ENCODE measurements at places on chromosomes 3 and 15. TPM values are rescaled to one million over a fixed set of nuclear protein-coding genes. Genes with fewer than 3 reads are reported as not detected.

RTP3 gene
- not detected for total RNA-seq

PAK6 gene
- 20.3 TPM for total RNA-seq

C3orf22 gene
- total RNA-seq = not detected

ANKRD34C gene
- total RNA-seq = not detected

CTXND1 gene
- total RNA-seq = not detected

MORC1 gene
- total RNA-seq = not detected

SLC15A2 gene
- total RNA-seq = 2.4 TPM

CCDC50 gene
- total RNA-seq = 77.0 TPM

MAGEL2 gene
- total RNA-seq = not detected

GOLGA6L2 gene
- total RNA-seq = not detected

CHRFAM7A gene
- 0.36 TPM for total RNA-seq

UROC1 gene
- total RNA-seq = not detected

CISH gene
- total RNA-seq = 1.0 TPM

FAM3D gene
- 8.5 TPM for total RNA-seq

COL7A1 gene
- 420 TPM for total RNA-seq

CMTM8 gene
- total RNA-seq = 1.4 TPM
